ENCODE measurements at places on chromosomes 13 and 19. TPM values are rescaled to one million over a fixed set of nuclear protein-coding genes. Genes with fewer than 3 reads are reported as not detected.

PLPPR3 gene
- 6.0 TPM for total RNA-seq

KIR2DL1 gene
- total RNA-seq = not detected

STARD13 gene
- total RNA-seq = 41.0 TPM

CEACAM3 gene
- not detected for total RNA-seq

NBEA gene
- total RNA-seq = 9.7 TPM

FGF9 gene
- 0.90 TPM for total RNA-seq

ZNF284 gene
- 4.1 TPM for total RNA-seq

TUBA3C gene
- not detected for total RNA-seq
